ENCODE measurements at places on chromosomes 2 and 18.
A peak's percentile ranks its signal among the peaks of the same experiment; 100 is the strongest.

DNA sequence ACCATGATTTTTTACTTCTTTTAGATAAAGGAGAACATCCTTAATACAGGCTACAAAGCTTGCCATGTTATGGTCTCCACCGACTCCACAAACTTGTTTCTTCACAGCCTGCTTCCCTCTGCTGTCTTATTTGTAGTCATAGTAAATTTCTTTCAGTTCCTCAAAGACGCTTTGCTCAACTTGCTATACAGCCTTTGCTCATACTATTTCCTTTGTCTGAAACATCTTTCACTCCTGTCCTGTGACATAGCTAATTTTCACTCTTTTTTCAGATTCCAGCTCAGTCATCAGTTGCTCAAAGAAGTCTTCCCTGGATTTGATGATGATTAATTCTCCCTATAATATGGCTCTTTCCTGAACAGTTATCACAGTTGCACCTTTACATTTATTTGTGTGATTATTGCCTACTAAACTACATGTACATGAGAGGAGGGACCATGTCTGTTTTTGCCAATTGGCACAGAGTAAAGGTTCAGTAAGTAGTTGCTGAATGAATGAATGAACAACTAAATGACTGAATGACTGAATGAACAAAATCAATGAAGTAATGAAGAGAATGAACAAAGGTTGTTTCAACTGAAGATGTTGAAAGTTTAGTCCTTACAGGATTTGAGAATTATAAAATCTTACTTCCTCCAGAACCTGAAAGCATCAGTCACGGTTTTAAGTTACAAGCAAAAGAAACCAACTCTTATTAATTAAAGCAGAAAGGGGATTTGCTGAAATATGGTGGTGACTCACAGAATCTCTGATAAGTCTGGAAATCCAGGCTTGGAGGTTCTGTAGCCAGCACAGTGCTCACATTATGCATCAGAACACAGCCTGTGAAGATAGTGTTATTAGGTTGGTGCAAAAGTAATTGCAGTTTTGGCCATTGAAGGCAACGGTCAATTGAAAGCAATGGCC lies 186.4 kb upstream of the FAM98A start:
- DNase-seq, result peak; percentile 13

DNA sequence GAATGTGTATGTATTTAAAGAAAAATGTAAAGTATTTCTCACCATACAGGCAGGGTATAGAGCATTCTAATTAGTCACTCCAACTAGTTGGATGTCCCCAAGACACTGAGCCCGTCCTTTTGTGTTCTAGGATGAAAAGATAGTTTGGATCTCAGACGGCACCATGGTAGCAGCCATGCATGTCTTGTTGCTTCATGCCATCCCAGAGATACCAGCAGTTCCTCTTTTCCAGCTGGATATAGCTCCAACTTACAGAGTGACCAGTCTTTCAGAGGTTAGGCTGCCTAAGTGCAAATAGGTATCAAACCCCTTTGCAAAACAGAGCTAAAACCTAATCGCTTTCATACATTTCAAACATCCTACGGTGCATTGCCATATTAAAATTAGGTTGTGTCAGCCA lies 275.3 kb downstream of the MTX2 start:
- DNase-seq, result no peak

DNA sequence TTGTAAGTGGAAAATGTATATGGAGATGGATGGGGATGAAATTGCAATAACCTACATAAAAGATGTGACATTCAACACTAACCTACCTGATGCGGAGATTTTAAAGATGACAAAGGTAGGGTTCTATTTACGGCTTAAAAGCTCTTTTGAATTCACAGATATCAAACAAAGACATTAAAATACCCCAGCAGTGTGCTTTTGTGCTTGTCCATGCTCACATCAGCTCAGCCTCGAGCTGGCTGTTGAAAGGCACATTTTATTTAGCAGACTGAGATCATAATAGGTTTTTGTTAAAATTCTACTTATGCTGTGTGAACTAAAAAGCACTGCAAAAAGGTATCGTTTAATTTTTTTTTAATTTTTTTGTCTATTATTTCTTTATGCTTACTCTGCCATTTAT lies 96.0 kb upstream of the CDCA7 start:
- DNase-seq, result no peak

- no peak for DNase-seq
These were observed 201.4 kb downstream of the CELF4 start for GRCh38 chr18:37364237-37364636.

- DNase-seq, result no peak
These were observed 228.6 kb downstream of the TNS1 start for GRCh38 chr2:217774232-217774631.

GRCh38 chr2:16546128-16546754 lies 119.4 kb downstream of the CYRIA start:
- no peak for DNase-seq

- DNase-seq, result no peak
These were observed 81.1 kb downstream of the ACVR2A start for GRCh38 chr2:147925886-147926285.

DNA sequence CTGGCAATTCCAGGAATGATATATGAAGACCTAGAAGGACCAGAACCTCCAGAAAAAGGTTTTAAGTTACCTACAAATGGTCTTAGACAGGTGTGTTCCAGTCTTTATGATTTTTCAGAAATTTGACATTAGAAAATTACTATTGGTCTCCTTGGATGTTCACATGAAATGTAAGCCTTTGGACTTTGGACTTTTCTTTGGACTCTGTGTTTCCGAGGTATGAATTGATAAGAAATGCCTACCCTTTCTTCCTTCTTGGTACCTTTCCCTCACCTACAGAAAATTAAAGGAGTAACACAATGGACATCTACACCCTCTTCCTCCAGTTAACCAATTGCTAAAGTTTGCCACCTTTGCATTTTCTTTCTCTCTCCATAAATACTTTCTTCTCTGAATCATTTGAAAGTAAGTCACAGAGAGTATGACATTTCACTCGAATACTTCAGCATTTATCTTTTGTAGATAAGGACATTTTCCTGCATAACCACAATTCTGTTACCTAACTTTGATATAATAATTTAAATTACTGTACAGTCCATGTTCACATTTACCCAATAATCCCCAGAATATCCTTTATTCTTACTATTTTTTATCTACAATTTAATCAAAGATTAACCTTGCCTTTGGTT lies 26.2 kb downstream of the CEP192 start:
- DNase-seq, result no peak

GRCh38 chr2:221343524-221343923 lies 228.6 kb downstream of the EPHA4 start:
- no peak for DNase-seq

DNA sequence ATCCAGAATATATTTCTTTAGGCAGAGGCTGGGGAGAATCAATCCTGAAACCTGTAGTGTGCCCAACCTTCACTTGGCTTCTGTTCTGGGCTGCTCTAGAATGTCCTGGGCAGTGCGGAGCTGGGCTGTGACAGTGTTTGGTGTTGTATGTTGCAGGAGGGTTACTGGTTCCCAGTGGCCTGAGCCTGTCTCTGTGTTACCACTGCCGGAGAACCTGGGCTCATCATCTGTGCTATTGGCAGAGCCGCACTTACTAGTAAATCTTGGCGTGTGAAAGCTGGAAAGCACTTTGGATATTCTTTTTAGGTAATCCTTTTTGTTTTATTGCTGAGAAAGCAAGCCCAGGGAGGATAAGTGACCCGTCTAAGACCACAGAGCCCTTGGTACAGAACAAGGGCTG lies 412.9 kb downstream of the SLC4A3 start:
- DNase-seq, result no peak

- DNase-seq, result no peak
These were observed 18.5 kb downstream of the TRAK2 start for GRCh38 chr2:201432621-201433393.

DNA sequence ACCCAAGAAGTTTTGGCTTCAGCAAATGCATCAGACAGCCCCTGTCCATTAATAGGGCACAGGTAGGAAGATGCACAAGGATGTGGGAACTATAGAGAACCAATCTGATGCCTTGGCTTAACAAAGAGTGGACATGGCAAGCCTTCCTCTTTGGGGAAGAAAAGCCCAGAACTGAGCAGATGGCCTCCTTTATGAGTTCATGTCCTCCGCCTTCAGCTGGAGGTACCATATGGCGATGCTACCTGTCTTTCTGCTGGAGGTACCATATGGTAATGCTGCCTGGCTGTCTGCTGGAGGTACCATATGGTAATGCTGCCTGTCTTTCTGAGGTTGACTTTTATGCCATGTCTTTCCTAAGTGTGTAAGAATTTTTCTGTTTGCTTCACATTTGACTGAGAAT lies 6.0 kb downstream of the RETREG2 start:
- DNase-seq, result no peak

DNA sequence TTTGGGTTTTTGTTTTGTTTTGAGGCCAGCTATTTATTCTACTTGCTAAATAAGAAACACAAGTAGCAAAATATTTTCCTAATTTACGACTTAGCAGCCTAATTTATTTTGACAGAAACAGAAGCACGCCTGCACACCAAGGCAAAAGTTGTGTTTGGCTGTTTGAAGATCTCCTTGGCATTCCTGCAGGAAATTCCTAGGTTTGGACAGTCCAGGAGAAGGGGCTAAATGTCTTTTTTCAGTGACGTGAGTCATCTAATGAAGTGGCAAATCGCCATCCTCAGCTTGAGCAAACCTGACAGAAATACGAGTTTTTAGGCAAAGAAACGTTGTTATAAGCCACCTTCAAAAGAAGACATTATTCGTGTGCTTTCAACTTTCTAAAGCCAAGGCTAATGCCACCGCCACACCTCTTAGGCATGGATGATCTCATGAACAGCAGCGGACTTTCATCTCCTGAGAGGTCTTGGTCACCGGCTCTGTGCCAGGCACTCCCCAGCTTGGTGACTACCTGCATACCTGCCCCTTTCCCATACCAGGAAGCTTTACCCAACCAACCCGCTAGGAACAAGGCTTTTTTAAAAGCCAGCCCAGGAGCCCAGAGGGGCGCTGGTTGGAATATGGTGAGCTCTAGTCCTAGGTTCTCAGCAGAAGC lies 30.9 kb downstream of the STK39 start:
- DNase-seq, result no peak

DNA sequence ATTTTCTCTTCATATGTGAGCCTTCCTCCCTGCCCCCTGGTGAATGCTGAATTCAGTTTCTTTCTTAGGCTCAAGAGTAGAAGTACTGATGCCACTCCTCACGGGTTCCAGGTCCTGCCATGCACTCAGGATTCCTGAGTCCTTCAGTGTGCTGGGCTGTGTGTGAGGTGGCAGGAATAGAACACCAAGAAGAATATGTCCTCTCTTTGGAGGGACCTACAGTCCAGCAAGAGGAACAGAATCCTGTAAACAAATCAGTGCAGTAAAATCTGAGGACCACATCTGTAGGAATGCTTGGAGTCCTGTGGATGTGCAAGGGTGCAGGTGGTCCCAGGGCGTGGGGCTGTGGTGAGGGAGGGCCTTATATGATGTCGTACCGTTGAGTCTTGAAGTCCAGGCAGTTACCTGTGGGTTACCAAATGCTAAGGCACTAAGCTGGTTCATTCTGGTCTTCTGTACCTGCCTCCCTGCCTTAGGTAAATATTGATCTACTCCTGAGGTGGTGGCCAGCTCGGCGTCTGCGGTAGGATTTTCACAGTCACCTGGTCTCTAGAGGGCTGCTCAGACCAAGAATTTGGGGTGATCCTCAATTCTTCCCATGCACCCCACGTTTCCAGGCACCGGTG lies 5.5 kb downstream of the ASAP2 start:
- DNase-seq, result no peak

DNA sequence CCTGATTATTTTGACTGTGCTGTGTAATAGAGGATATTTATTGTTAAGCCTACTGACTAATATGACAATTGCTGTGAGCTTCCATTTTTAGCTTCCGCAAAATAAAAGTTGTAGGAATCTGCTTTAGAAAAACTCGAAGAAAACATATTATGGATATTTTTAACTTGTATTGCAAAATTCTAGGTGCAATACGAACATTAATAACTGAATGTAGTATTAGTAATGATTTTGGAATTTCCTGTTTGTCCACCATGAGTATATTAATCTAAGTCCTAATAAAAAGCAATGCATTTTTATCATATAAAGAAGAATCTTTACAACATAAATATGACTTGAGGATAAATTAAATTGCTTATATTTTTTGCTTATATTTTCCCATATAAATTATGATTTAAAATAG lies 2.4 kb upstream of the DSC3 start:
- DNase-seq, result no peak

- DNase-seq, result no peak
These were observed 38.2 kb downstream of the IMMT start for GRCh38 chr2:86157009-86157556.

DNA sequence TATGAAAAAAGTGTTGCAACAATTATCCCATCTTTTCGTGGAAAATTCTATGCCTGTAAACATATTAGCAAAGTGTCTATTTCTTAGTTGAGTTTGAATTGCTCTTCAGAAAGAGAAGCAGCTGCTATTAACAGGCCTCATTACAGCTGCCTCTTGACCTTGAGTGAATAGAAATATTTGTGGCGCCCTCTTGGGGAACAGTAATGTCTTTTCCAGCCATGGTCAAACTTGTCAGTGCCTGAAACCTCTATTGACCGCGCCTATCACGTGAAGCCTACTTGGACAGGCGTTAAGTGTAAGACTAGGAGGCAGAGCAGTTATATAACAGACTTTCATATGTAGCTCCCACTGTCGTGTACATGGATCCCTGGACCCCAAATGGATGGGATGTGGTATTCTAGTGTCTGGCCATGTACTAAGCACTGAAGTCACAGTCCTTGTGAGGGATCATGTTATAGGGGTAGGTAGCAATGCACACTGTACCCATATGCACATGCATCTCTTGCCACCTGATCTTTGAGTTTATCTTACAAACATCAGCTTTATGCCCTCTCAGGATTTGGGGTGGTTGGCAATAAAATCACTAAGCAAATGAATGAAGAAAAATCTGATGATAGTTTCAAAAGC lies 245.0 kb downstream of the PTGR3 start:
- DNase-seq, result no peak

DNA sequence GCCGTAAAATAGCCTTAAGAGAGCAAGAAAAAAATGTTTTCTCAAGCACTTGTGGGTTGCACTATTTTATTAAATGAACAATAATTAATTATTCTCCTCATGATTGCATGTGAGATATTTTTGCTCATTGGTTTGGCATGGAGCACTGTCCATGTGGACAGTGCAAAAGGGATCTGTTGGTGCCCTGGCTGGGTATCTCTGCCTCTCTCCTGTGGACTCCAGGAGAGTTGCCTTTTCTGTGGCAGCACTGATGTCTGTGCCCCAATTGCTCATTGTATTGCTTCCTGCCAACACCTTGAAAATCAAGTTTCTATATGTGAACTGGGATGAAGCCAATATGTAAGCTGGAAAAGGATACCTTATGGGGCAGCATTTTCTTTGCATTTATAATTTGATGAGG lies 131.7 kb downstream of the SETBP1 start:
- no peak for DNase-seq

Measured in SIG-M5 (cell line).